ENCODE measurements at places on chromosomes 1 and 21. TPM values are rescaled to one million over a fixed set of nuclear protein-coding genes. Genes with fewer than 3 reads are reported as not detected.

DNA sequence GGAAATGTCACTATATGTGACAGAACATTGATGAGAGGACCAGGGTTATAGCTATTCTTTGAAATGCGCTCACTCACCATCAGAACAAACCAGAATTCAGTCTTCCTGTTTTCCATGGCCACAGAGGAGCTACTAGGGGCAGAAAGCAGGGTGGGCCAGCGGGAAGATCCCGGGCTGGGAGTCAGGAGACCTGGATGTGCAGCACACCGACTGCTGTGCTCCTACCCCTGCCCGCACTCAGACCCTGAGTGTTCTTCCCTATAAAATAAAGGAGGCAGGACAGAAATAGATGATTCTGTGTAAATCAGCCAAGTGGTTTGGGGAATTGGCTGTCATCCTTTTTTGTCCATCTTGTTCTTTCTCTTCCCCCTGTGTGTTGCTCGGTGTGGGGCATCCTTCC is 21.0 kb downstream of the MTARC1 start:
- peaks cover 32% of the 10 kb centered on the region for H3K4me1 ChIP-seq
- no peak overlapping the region for H3K27ac ChIP-seq
- H3K4me3 ChIP-seq = no peak overlapping the region
- DNase-seq = no peak
- peaks cover 9% of the 10 kb centered on the region for H3K27me3 ChIP-seq
- peaks cover 6% of the 10 kb centered on the region for H3K36me3 ChIP-seq

GRCh38 chr21:45739218-45740087 is 95.9 kb downstream of the PCBP3 start:
- H3K4me3 ChIP-seq = no peak overlapping the region
- H3K36me3 ChIP-seq = no peaks in the 10 kb centered on the region
- H3K27me3 ChIP-seq = no peaks in the 10 kb centered on the region

DNA sequence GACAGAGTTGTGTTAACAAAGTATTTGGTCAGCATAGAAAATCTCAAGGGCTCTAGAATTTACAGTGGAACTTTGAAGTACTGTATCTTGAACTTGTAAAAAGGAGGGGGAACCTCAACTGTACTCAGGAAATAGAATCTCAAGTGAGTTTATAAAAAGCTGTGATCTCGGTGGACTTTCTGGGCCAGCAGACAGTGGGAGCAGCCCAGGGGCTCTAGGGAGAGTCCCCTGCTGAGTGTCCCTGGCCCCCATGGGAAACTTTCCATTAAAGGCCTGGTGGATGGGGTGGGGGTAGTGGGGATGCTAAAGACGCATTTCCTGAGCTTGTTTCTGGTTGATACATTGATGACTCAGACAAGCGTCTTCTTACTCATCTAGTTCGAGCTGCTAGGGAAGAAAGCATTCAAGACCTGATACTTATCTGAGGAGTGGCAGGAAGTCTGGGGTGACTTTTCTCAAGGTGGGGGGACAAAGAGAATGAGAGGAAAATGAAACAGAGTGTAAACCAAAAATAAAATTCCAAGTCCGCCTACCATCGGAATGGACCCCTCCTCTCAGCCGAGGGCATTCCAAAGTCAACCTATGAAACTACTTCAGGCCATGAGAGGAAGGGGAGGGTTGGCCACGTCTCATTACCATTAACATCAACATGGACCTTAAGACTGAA is 65.5 kb downstream of the NID1 start:
- H3K4me3 ChIP-seq = no peak overlapping the region
- no peak for DNase-seq
- H3K4me1 ChIP-seq = peaks cover 7% of the 10 kb centered on the region
- no peak overlapping the region for H3K27ac ChIP-seq
- no peaks in the 10 kb centered on the region for H3K36me3 ChIP-seq
- no peaks in the 10 kb centered on the region for H3K27me3 ChIP-seq

DNA sequence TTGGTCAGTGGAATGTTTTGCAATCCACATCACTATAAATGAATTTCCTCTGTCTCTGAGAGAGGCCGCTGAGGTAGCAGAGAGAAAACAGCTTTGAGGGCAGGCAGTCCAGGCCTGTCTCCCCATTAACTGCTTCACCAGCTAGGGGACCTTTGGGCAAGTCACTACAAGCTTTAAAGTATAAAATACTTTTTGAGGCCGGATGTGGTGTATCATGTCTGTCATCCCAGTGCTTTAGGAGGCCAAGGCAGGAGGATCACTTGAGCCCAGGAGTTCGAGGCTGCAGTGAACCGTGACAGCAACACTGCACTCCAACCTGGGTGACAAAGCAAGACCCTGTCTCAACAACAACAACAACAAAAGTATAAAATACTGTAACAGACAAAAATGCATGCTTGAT is 6.4 kb downstream of the IL6R start:
- peaks cover 2% of the 10 kb centered on the region for H3K4me1 ChIP-seq
- DNase-seq = no peak
- H3K27me3 ChIP-seq = peaks cover 42% of the 10 kb centered on the region
- no peaks in the 10 kb centered on the region for H3K36me3 ChIP-seq
- no peak overlapping the region for H3K27ac ChIP-seq
- no peak overlapping the region for H3K4me3 ChIP-seq

- H3K27ac ChIP-seq = peak overlapping the region; percentile 11
- H3K4me3 ChIP-seq = no peak overlapping the region
- H3K4me1 ChIP-seq = peaks cover 5% of the 10 kb centered on the region
Measured at GRCh38 chr1:161956097-161956496, 67.6 kb downstream of the OLFML2B start.

The RUNX3 gene
- 0.13 TPM for total RNA-seq

The OR14K1 gene
- total RNA-seq = not detected

The PEAR1 gene
- total RNA-seq = 16.1 TPM
